ENCODE measurements at places on chromosomes 4 and X. TPM values are rescaled to one million over a fixed set of nuclear protein-coding genes. Genes with fewer than 3 reads are reported as not detected.

Gene GPM6B
- 0.21 TPM for total RNA-seq

Gene PIM2
- total RNA-seq, result 12.0 TPM

Gene RHOH
- total RNA-seq, result under 0.01 TPM

Gene MAGEB1
- not detected for total RNA-seq

Gene CT45A1
- not detected for total RNA-seq

Gene DTHD1
- 0.85 TPM for total RNA-seq

Gene CT55
- total RNA-seq, result not detected

Gene FAM200B
- 20.2 TPM for total RNA-seq

Gene MAGEA2B
- not detected for total RNA-seq

Gene UGT2B7
- 27.7 TPM for total RNA-seq

Gene ERAS
- total RNA-seq, result not detected

Gene SLIT2
- 0.21 TPM for total RNA-seq
